ENCODE measurements at places on chromosomes 5 and 9.

GRCh38 chr5:40402007-40402364 is 277.7 kb upstream of the PTGER4 start:
- no peak for DNase-seq

DNA sequence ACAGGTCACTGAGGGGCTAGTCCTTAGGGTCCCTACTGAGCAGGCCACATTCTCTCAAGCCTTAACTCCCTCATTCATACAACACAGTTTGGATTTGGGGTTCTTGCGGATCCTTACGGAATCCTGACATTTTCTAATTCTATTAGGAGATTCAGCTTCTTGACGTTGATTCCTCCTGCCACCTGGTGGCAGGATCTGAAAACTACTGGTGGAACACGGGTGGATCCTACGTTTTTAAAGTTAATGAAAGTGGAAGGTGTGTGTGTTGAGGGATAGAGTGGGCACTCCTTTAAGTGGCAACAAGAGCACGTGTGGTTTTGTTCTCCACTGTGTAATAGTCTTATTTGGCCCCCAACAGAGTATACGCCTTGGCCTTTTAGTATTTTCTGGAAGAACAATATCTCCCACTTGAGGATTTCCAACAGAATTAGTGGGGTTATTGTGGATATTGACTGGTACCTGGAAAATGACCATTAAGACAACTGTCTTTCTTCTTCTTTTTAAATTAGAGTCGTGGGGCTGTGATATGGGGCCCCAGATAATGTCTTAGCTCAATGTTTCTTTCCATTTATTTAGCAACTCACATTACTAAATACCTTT is 25.2 kb downstream of the SLC28A3 start:
- peak; percentile 33 for DNase-seq

- DNase-seq, result no peak
Measured at GRCh38 chr5:163453705-163454104, 6.2 kb downstream of the NUDCD2 start.

GRCh38 chr5:179120421-179120861 is 60.3 kb downstream of the ZNF354C start:
- DNase-seq, result no peak

DNA sequence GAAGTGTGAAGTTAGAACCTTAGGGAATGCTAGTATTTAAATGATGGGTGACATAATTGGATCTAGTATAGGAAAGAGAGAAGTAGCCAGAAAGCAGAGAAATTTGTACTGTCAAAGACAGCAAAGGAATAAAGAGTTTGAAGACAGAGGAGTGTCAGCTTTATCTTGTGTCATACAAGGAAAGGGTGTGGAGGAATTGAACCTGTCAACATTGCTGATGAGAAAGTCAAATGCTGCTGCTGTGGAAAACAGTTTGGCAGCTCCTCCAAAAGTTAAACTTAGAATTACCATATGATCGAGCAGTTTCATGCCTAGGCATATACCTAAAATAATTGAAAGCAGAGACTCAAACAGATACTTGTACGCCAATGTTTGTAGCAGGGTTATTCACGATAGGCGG is 63.7 kb downstream of the DENND4C start:
- no peak for DNase-seq

GRCh38 chr5:73459366-73459765 is 10.8 kb upstream of the FOXD1 start:
- no peak for DNase-seq

DNA sequence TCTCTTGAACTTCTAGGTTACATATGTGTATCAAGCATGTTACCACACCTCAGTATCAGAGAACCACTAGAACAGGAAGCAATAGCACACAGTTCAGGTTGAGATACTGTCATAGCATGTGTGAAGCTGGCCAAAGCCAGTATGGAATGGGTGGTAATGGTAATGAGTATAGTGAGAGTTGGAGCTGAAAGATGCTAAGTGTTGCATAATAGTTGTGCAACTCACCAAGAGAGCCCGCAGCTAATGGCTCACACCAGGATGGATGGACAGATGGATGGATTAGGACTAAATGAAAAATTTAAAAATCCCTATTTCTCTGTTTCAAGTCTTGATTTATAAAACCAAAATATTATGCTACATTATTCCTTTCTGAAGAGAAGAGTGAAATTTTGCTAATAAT is 53.4 kb upstream of the KCNN2 start:
- DNase-seq, result no peak

- DNase-seq, result no peak
Measured at GRCh38 chr5:56161927-56162326, 71.2 kb downstream of the ANKRD55 start.

DNA sequence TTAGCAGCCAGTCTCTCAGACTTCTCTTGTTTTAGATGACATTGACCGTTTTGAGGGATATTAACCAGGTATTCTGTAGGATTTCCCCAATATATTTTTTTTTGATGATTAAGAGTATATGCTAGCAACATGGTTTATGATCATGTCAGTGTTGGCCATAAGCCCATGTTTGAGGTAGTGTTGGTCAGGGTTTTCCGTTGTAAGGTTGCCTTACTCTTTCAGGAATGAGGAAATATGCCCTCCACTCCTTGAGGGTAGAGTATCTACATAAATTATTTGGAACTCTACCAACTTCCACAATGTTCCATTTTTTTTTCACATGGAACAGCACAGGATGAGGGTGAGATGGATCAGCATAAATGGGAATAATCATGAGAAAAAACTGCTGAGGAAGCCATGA is 188.4 kb upstream of the PRDM9 start:
- DNase-seq, result no peak

- no peak for DNase-seq
Measured at GRCh38 chr9:5191985-5192384, 6.5 kb upstream of the INSL6 start.

- no peak for DNase-seq
Measured at GRCh38 chr5:34652914-34653313, 3.2 kb upstream of the RAI14 start.

DNA sequence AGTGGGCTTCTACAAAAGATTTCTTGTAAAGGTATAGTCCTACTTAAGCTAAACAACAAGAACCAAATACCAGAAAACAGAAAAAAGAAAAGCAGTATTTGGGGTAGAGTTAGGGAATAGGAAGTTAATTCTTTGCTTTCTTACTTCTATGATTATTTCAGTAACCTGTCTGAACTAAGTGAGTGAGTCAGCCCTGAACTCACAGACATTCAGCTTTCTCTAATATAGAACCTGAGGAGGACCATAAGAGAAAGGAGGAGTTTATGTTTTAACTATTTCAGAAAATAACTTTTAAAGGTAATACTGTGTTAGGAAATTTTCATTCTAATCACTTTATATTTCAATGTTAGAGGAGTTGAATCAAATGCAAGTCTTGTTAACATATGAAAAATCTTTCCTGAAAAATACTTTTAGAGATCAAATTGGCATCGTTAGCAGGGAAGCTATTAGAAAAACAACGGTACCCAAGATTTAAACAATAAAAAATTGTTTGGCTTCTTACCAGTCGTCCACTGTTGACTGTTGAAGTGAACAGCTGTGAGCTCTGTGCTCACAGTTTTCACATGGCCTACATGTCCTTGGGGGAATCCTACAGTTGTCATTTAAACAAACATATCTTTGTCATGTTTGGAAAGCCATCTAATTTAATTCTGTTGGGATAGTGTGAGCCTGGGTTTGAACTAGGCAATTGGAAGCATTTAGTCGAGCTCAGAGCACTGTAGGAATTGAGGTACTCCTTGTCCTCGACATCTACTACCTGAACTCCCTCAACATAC is 19.9 kb upstream of the ZFAND5 start:
- peak; percentile 28 for DNase-seq

GRCh38 chr5:65172486-65173129 is 309.1 kb downstream of the ADAMTS6 start:
- DNase-seq, result no peak

GRCh38 chr5:93899026-93899600 is 157.7 kb upstream of the POU5F2 start:
- no peak for DNase-seq

DNA sequence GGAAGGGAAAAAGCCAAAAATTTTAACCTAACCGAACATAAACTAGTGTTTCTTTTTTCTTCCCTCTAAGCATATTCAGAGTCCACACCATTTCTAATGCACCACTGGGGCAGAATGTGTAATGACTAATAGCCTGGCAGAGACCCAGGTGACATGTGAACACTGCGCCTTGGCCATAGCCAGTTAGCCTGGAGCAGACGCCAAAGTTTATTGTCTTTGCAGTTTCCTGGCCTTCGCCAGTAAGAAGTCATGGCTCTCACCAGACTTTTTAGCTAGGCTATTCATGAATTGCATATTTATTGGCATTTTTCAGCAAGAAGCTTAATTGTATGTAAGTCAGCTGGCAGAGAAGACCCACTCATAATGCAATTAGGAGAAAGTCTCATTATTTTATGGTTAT is 182.8 kb upstream of the SLC27A6 start:
- DNase-seq, result no peak

GRCh38 chr5:174418809-174419539 is 305.4 kb upstream of the MSX2 start:
- DNase-seq, result no peak

DNA sequence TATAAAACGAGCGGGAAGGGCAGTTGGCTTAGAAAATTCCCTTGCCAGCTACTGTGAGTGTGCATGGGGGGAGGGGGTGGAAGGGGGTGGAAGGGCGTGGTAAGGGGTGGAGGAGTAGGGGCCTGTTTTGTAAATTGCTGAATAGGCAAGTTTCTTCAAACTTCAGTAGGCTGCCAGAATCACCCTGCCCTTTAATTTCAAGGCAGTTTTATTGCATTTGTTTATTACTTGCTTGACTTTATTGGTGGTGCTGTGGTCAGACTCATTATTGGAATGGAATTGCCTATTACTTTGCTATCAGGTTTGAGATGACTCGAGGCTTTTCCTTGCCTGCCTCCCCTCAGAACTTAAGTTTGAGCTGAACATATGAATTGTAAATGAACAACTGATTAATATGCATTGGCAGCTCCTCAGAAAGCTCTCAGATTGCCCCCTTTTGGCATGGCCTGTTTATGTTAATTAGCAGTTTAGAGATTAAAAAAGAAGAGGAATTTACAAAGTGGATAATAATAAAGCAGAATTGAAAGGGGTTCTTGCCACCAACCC is 76.0 kb downstream of the SEMA6A start:
- DNase-seq, result no peak

DNA sequence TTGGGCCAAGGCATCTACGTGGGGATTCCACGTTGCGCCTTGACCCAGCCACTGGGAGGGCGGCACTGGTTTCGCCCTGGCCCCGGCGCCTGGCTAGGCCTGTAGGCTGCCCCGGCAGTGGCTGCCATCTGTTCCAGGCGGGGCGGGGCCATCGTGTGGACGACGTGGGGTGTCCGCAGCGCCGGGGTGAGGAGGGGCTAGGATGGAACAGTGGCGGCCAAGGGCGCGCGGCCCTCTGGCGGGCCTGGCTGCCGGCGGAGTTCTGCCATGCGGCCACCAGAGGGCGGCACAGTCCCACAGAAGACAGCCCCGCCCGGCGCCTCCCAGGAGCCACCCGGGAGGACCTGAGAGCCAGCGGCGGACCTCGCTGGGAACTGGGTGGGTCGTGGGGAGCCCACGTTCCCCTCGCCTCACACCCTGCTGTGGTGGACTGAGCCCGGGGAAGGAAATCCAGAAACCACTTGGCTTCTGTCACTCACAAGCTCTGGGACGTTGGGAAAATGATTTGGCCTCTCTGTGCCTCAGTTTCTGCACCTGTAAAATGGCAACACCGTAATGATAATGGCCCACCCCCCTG is 22.6 kb upstream of the RAPGEF1 start:
- peak; percentile 82 for DNase-seq

DNA sequence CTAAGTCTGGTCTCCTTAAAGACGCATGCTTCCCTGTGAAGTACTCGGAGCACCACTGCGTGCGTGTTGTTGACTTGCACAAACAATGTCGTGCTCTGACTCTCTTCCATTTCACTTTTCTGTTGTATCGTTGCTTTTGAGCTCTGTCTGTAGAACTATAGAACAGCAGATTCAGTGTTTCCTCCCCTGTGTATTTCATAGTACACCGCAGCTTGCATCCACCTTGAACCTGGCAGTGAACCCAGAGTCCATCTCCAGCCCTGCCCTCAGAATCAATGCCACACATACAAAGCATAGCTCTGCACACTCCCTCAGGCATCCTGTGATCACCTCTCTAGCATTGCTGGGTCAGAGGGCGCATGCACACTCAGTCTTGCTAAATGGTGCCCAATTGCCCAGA is 37.2 kb upstream of the ADAMTS2 start:
- no peak for DNase-seq

DNA sequence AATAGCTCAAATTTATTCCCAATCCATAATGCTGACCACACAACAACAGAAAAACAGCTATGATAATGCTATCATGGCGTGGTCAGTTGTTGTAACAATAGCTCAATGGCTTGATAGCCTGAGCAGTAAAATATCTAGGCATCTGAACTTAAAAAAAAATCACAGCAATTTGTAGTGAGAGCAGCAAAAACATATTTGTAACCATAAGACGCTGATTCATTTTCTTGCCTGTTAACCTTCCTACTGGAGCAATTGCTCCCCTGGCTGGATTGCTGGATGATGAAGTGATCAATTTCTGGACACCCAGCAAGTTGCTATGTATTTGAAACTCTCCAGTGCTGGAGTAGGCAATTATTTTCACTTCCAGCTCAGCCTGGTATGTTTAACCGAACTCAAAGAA is 115.1 kb downstream of the PCSK1 start:
- DNase-seq, result no peak

DNA sequence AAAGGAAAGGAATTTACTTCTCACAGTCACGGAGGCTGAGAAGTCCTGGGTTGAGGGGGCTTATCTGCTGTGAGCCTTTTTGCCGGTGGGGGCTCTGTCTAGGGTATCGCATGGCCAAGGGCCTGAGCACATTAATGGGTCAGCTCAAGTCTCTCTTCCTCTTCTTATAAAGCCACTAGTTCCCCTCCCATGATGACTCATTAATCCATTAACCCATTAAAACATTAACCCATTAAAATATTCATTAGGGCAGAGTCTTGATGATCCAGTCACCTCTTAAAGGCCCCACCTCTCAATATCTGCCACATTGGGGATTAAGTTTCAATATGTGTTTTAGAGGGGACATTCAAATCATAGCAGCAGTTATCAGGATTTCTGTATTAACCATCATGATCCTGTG is 406.3 kb downstream of the SPOCK1 start:
- no peak for DNase-seq

- peak; percentile 66 for DNase-seq
Measured at GRCh38 chr9:96612105-96612965, 7.3 kb downstream of the CDC14B start.

- no peak for DNase-seq
Measured at GRCh38 chr9:72254901-72255545, 105.8 kb downstream of the GDA start.

- DNase-seq, result no peak
Measured at GRCh38 chr9:34035656-34036055, 13.0 kb downstream of the UBAP2 start.

DNA sequence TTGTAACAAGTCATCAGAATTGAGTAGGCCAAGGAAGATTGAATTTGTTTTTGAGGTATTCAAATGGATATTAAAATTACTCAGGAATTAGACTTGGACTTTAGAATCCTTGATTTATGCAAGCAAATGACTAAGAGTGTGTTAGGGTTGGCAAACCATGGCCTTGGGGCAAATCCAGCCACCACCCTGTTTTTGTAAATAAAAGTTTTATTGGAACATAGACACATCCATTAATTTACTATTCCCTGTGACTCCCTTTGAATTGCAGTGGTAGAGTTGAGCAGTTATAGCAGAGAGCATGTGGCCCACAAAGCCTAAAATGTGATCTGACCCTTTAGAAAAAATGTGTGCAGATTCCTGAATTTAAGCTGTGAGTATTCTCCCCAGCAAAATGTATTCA is 115.6 kb downstream of the WDR70 start:
- no peak for DNase-seq

GRCh38 chr5:150556106-150556505 is 48.2 kb downstream of the NDST1 start:
- DNase-seq, result no peak
